ENCODE measurements at places on chromosomes 5 and 9.

DNA sequence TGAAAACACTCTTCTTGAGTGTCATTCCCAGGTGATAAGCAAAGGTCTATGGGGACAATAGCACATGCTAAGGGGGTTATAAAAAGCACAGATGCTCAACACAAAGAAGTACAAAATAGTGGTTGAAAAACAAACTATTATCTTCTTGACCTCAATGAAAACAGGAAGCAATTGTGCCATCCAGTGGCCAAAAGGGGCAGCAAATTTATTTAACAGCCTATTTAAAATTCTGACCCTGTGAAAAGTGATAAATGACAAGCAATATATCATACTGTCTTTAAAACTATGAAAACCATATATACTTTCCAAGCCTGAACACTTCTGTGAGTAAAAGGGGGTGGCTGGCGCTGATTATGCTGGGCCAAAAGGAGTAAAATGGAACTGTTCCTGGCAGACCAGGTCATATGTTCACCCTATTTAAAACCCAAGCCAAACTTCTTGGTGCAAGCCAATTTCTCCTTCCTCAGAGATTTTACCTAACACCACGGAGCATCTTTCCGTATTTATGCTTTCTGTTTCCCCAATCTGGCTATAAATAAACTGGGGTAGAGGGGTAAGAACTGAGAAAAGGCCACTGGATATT is 29.7 kb downstream of the TEX10 start:
- peak; percentile 3 for DNase-seq

DNA sequence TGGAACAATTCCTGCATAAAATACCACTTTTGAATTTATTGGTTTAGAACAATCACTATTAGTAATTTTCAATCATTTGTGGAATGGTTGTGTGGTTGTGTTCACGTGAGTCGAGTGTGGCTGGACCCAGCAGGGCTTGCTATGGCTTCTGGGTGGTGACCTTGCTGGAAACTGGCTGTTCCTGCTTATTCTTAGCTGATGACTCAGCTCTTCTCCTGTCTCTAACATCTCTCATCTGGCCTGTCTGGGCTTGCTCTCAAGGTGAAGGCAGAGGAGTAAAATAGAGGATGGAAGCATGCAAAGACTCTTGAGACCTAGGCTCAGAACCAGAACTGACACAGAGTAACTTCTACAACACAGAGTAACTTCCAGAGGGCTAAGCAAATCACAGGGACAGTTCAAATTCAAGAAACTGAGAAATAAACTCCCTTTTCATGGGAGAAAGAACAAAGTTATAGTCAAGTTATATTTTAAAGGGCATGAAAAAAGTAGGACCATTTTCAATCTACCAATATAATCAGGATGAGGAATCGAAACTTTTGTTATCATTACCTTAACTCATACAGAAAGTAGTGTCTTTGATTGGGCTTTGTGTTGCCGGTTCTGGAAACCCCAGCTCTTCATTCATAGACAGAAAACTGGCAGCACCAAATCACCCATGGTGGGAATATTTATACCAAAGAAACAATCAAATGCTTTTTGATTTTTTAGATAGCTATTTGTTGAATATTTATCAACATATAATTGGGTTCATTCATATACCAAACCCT is 665.1 kb downstream of the CDH18 start:
- no peak for DNase-seq

- DNase-seq, result no peak
These were observed 72.0 kb upstream of the DAP start for GRCh38 chr5:10832987-10833386.

- no peak for DNase-seq
These were observed 138.8 kb downstream of the DROSHA start for GRCh38 chr5:31393126-31393525.

- DNase-seq, result no peak
These were observed 125.6 kb upstream of the DMRT1 start for GRCh38 chr9:715743-716400.

DNA sequence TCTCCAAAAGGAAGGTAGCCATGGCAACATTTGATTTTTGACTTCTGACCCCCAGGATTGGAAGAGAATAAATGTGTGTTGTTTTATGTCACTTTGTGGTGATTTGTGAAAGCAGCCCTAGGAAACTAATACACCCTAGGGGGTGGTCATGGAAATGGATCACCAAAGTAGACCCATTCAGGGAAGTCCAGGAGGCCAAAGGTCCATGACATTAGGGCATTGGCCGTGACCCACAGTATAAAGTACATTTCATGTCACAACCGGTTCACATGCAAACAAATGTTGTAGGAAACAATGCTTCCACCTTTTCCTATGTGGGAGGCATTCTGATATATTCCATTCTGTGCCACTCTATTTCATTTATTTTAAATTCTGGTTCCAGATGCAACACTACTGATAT is 128.4 kb downstream of the ADAMTS12 start:
- DNase-seq, result no peak

Measured in stimulated activated naive CD4-positive, alpha-beta T cell treated with Interleukin-2 at 50 U/mL for 16 hours (primary cell).